ENCODE measurements at places on chromosomes 1 and 21.

GRCh38 chr1:75672528-75673393 lies 51.7 kb upstream of the ACADM start:
- DNase-seq, result no peak

- DNase-seq, result no peak
These were observed 10.9 kb downstream of the ADAMTS1 start for GRCh38 chr21:26834181-26834905.

GRCh38 chr21:41751611-41752011 lies 15.2 kb downstream of the RIPK4 start:
- DNase-seq, result no peak

DNA sequence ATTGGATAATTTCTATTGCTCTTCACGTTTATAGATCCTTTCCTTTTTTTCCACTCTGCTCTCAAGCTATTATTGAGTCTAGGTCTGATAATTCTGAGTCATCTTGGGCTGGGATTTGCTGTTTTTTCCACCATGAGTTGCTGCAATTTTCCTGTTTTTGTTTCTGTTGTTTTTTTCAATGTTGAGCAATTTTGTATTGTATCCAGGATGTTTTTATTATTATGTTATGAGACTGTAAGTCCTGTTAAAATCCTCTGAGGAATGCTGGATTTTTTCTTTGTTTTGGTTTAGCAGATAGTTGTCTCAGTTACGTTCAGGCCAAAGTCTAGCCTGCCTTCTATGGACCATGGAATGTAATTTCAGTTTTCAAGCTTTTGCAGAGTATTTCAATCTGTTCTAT lies 13.0 kb upstream of the SLC35A3 start:
- DNase-seq, result no peak

DNA sequence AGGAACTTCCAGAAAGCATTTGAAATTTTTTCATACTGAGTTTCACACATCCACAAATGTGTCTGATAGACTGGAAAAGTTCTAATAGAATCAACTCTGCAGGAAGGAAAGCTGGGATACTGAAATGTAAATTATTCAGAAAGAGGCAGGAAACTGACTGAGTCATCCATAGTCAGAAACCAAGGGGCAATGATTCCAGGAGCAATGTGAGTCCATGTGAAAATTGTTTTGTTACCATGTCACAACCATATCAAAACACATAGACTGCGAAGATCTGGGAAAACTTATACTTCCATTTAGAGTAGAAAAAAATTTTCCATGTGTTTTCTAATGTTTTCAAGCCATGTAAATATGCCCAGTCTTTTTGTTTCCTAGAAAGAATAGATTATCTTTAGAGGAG lies 142.3 kb upstream of the TMPRSS15 start:
- no peak for DNase-seq

DNA sequence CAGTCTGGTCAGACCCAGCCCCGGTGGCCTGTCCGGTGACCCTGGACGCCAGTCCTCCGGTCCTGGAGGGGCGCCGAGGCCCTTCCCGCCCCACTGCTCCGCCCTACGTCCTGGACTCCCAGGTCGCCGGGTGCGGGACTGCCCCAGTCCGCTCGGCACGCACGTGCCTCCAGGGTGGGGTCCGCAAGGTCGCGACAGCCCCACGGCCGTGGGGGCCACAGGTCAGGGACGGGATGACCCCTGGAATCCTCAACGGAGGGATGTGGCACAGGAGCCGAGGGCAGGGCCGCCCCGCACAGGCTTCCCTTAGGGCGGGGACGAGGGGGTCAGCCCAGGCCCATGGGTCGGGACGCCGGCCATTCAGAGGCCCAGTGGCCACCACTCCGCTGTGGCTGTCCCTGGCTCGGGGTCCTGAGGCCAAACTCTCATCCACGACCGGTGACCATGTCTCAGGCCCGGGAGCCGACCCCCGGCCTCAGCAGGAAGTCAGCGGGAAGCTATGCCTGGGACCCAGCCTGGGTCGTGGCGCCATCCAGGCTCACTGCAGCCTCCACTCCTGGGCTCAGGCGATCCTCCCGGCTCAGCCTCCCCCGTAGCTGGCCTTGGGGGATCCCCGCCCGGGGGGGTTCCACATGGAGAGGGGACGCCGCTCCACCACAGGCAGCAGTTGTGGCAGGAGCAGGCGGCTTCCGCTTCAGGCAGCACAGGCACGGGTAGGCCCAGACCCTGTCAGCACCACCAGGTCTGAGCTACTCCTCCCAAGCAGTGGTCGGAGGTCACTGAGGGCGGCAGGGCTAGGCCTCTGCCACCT lies 599 bp upstream of the TMEM240 start:
- no peak for DNase-seq

GRCh38 chr1:34781071-34781843 lies at the start of gene GJB3:
GJB3 (plus strand) TSS chr1:34781214; CDS start chr1:34784763, 3,549 bp downstream.
- no peak for DNase-seq

DNA sequence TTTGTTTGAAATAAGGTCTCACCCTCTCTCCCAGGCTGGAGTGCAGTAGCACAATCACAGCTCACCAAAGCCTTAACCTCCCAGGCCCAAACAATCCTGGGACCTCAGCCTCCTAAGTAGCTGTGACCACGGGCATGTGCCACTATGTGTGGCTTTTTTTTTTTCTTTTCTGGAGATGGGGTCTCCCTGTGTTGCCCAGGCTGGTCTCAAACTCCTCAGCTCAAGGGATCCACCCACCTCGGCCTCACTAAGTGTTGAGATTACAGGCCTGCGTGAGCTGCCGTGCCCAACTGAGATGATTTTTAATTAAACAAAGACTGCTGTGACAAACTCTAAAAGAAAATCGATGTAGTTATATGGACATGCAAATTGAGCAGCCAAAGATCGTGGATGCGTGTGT lies 768.4 kb upstream of the ADGRL2 start:
- no peak for DNase-seq

DNA sequence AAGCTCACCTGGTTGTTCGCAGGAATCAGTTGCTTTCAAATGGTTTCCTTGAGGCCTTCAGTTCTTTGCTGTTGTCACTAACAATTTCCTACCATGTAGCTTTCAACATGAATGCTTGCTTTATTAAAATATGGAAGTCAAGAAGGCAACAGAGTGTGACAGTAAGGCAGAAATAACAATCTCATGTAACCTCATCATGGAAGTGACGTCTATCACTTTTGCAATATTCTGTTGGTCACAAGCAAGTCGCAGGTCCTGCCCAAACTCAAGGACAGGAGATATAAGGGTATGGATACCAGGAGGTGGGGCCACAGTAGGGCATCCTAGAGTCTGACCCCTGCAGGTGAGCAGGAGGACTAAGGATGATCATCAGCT lies 296.8 kb upstream of the ZP4 start:
- DNase-seq, result no peak

DNA sequence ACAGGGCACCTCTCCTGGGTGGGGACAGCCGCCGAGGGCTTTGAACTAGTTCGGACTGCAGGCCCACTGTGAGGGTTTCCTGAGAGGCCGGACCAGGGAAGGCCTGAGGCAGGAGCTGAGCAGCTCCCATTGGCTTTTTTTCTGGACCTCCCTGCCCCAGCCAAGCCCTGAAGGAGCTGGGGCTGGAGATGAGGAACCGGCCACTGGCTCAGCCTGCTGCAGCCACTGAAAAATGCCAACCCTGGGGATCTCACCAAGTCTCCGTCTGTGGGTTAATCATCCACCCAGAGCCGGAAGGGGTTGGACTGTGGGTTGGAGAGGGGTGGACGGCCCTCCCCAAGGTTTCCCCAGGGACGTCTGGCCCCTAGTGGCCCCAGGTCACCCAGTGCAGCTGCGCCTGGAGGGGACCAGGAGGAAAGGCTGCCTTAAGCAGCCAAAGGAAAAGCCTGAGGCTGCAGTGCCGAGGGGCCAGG lies 2.5 kb downstream of the VWA1 start:
- no peak for DNase-seq

- no peak for DNase-seq
These were observed 91.6 kb upstream of the CLDN14 start for GRCh38 chr21:36571556-36571955.

GRCh38 chr1:228275430-228276173 lies 67.8 kb downstream of the OBSCN start:
- peak; percentile 5 for DNase-seq

DNA sequence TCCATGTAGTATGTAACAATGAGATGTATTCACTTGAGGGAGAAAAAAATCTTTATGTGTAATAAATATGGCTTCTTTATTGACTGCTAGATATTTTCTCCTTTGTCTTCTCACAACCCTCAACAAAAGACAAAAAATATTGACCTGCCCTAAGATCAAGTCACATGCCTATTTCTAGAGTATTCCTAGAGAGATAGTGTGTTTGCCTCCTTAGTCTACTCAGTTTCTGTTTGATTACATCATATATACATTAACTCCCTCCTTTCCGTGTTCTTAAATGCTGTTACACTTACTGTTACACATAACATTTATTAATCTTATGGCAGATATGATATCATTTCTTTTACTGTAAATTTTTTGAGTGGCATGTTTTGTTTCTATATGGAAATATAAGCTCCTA lies 281.6 kb upstream of the RGS18 start:
- no peak for DNase-seq

DNA sequence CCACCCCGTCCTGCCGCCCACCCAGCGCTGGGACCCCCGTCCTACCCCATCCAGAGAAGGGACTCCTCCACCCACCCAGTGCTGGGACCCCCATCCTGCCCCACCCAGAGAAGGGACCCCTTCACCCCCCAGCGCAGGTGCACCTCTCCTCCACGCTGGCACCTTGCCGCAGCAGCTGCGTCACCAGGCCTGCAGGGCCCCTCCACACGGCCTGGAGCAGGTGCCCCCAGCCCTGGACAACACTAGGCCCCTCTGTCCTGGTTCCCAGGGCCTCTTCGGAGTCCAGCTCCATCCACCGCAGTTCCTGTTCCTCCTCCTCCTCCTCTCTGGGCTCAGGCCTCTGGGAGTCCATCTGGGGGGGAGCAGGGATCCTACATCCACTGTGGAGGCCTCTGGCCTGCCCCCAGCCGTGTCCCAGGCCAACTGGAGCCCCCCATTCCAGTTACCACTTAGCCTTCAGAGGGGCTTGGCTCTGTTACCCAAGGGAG lies 378 bp downstream of the ANKRD65 start:
- DNase-seq, result no peak

DNA sequence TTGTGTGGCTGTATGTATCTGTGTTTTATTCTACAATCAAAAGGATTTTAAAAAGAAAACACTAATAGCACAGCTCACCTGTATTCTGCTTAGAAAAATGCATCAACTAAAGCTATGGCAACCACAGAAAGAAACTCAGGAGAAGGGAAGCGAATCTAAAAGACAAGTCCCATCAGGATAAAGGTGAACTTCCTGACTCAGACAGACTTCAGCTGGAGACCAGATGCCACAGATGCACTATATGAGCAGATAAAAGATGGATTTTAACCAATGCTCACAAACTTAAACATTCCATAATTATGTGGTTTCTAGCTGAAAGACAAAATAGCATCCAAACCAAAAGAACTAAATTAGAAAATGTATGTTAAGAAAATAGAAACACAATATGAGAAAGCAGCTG lies 231.0 kb downstream of the RERE start:
- no peak for DNase-seq

- DNase-seq, result no peak
These were observed 285.9 kb upstream of the C1orf87 start for GRCh38 chr1:60359431-60359830.

All from KG1 (cell line).